Common myeloid progenitor, CD34-positive (primary cell): ENCODE measurements at places on chromosomes 7 and 10.

DNA sequence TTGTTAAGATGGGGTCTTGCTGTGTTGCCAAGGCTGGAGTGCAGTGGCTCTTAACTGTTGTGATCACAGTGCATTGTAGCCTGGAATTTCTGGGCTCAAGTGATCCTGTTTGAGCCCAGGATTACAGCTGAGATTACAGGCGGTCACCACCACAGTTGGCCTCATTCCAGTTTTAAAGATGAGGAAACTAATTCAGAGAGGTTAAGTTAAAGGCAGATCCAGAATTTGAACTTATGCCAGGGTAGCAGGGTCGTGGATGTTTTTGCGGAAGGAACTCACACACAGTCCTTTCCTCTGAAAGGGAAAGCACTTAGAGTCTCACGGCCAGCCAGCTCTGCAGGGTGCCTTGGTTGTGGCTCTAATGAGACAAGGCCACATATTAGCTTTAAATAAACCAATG is 84.7 kb downstream of the MMRN2 start:
- peak; percentile 10 for DNase-seq

- DNase-seq, result peak; percentile 38
These were observed 928 bp upstream of the CSTF2T start for GRCh38 chr10:51700228-51700817.

DNA sequence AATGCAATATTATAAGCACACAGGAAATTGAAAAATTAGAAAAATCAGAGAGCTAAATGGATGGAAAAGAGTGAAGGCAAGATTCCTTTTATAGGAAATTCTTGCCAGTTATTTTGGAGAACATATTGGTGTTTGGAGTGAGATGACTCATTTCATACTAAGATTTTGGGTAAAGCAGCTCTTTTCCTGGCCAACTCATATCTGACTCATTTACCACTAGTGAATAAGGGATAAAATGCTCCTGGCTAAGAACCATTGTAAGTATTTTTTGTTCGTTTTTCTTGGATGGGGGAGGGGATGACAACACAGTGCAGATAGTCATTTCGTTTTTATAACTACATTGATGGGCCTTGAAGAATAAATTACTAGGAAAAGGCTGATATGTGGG is 139.3 kb downstream of the TWIST1 start:
- no peak for DNase-seq

- DNase-seq, result no peak
These were observed 262.5 kb downstream of the SEMA3D start for GRCh38 chr7:84924353-84924752.

- DNase-seq, result no peak
These were observed 411.2 kb upstream of the KLF6 start for GRCh38 chr10:4196183-4196582.

DNA sequence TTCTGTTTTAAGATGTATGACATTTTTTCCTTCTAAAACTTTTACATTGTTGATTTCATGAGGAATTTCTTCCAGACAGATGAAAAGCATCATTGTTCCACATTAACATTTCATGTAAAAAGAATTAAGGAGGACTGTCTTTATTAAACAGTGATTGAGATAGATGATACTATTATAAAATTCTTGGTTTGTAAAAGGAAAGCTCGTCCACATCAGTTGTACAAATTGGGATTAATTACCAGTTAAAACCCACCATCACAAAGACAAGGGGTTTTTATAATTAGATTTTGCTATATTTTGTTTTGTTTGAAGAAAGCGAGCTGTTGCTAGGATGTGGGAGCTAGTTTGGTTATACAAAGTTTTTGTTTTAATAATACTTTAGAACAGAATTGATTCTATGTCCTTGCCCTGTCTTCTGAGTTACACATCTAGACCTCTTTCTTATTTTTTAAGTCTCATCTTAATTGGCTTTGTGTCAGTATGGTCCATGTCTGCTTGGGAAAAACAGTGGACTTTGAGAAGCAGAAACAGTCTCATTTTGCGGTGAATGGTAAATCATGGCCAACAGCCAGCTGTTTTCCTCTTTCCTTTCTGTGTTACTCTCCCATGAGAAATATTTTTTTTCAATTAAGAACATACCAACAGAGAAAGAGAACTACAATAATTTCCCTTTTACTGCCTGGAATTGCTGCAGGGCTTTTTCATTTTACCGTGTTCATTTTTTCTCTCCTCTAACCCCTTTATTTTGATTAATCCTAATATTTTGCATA is 3.2 kb downstream of the TES start:
- DNase-seq, result no peak

DNA sequence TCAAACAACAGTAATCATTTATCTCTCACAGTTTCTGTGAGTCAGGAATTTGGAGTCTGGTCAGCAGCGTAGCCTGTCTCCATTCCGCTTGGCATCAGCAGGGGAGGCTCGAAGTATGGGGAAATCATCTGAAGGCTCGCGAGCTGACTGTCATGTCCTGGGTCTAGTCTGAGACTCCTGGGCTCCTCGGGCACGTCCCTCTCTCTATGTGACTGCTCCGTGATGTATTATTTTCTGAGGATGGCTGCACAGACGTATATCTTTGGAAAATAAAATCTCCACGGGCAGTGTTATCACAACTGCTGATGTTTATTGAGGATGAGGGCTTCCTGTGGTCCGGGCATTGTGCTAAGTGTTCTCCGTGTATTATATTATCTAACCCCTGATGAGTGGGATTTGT is 23.3 kb upstream of the PCGF5 start:
- no peak for DNase-seq

DNA sequence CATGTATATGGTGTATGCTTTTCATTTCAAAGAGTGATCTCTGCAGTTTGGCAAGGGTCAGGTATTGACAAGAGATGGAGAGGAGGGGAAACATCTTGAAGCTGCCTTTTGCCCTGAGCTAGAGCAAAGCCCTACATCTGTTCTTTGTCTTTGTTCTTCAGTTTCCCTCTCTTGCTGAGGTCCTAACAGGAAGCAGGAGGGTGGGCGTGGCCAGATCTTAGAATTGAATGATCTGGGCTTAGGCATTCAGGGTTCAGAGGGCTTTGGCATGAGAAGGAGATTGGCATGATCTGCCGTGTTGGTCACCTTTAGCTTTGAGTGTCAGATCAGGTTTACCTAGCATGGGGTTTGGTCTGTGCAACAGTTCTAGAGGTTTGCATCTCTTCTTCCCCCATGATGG is 41.3 kb downstream of the LRMDA start:
- DNase-seq, result no peak

DNA sequence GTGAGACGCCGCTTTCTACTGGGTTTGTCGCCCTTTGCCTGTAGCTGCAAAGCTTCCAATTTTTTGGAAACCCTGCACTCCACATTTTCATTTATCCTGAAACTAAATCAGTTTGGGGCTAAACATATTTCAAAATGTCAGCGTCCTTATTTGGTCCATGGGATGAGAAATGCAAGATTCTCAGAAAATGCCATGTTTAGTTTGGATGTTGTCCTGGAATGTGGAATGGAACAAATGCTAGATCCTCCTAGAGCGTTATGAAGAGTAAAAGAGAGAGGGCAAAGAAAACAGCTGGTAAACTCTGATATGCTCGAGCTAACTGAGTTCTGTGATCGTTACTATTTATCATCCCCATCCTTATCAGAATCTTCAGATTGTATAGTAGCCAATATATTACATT is 236.9 kb downstream of the KLF6 start:
- no peak for DNase-seq

DNA sequence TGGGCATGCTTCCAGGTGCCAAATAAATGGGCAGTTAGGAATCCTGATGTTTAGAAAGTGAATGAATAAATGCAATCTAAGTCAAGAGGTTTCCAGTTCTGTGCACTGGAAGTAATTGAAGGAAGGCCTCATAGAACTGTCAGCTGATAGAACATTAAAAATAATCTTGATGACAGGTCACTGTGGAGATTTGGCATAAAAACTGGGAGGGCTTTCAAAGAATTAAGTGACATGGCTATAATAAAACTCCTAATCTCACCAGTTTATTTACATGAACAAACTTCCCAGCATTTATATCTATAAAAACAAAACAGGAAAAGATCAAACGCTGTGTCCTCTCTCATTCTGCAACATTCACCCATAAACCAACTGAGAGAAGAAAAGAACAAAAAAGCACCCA is 170.5 kb downstream of the SLIT1 start:
- DNase-seq, result no peak

DNA sequence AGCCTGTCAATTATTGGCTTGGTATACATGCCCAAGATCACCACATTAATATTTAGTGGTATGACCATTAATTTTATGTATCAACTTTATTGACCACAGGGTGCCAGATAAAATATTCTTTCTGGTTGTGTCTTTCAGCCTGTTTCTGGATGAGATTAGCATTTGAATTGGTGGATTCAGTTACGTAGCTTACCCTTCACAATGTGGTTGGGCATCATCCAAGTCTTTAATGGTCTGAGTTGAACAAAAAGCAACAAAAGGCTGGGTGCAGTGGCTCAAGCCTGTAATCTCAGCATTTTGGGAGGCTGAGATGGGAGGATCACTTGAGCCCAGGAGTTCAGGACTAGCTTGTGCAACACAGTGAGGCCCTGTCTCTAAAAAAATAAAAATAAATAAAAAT is 702.2 kb upstream of the LRRTM3 start:
- no peak for DNase-seq

DNA sequence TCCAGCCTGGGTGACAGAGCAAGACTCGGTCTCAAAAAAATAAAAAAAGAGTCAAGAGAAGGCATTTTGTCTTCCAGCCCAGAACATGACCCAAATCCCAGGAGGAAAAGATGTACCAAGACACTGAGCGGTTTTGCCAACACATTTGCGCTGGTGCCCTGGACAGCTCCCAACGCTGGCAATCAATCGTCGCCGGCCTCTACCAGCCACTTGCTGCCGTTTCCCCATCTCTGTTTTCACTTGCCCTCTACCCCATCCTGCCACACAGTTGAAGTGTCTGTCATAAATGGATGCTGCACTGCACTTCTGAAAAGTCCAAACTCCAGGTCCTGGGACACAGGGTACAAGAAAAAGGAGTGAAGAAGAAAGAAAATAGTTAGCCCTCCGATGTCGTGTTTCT is 29.7 kb upstream of the CRTAC1 start:
- no peak for DNase-seq

DNA sequence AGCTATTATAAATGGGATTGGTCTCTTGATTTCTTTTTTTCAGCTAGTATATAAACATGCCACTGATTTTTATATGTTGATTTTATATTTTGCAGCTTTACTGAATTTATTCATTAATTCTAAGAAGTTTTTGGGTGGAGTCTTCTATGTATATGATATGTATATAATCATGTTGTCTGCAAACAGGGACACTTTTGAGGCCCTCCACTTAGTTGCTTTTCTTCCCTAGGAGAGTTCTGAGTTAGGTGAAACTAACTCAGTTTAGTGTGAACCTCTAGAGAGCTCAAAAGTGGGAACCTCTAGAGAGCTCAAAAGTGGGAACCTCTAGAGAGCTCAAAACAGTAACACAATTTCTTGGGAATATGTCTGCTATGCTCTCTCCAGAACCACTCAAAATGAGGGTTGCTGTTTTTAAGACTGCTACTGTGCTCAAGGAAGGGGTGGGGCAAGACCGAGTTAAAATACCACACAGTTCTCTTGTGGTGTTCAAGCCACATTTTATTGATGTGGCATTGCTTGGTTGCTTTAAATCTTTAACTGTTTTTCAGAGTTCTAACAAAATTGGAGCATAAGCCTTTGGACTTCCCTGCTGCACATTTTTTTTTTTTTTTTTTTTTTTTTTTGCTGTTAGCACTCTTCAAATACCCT is 13.2 kb downstream of the CCDC7 start:
- DNase-seq, result no peak

DNA sequence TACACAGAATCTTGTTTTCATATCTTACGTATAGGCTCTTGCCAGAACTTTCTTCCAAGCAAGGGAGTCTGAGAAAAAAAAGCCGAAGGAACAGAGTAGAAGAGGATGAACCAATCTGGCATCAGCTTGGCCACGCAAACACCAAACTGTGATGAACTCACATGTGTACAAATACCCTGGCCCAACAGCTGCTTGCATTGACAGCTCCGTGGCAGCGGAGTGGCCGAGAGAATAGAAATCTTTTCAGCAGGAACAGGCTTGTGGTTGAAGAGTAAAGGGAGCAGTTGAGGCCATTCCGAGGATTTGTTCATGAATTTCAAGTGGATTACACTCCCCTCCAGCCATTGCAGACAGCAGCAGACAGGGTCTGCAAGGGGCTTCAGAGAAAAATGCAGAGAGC is 173.8 kb upstream of the PLXNA4 start:
- DNase-seq, result no peak

DNA sequence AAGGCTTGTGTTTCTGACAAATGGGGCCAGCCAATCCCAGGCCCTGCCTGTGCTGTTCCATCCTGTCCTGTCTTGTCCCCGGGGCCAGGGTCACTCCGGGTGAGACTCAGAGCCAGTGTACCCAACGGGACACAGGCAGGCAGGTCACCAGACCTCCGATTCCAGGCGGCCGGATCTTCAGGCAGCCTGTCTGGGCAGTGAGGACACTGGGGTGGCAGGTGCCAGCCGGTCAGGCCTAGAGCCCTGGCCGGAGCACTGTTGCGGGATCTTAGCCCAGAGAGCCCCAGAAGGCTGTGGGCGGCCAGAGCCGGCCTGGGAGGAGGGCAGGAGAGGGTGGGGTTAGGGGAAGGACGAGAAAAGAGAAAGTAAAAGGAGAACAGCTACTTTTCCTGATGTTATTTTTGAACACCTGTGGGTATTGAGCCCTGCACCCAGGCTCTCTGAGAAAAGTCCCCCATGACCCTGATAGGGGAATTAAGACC is 134.3 kb upstream of the TNRC18 start:
- no peak for DNase-seq

GRCh38 chr7:157926107-157926506 is 589.3 kb downstream of the DNAJB6 start:
- peak; percentile 12 for DNase-seq

GRCh38 chr10:17179002-17179401 is 22.5 kb downstream of the TRDMT1 start:
- no peak for DNase-seq

GRCh38 chr10:104252368-104252767 is 2.3 kb upstream of the GSTO1 start:
- DNase-seq, result no peak

GRCh38 chr7:108794466-108794865 is 224.8 kb downstream of the DNAJB9 start:
- no peak for DNase-seq

DNA sequence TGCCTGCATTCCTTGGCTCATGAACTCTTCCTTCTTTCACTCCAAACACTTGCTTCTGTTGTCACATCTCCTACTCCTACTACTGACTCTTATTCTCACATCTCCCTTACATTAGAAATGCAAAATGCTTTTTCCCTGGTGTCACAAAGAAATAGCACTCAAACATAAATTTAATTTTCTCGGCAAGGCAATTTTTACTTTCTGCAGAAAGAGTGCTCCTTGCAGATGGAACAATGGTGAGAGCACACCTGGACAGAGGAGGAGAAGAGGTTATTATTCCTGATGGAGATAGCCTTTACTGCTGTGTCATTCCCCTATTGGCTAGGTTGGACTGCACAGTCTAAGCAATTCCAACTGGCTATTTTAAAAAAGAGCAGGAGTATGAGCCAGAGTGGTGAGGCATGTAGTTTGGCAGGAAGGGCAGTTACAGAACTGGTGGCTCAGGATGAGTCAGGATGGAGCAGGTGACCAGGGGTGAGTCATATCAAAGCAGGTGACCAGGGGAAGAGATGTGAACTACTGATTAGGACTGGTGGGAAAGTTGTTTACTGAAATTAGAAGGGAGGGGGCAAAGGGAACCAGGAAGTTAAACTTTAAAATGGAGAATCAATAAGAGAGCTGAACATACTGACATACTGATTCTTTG is 52.9 kb downstream of the CYP2C9 start:
- DNase-seq, result peak; percentile 1
